ENCODE measurements at places on chromosomes 1 and 21. TPM values are rescaled to one million over a fixed set of nuclear protein-coding genes. Genes with fewer than 3 reads are reported as not detected.

Gene KLF17
- total RNA-seq, result not detected

DNA sequence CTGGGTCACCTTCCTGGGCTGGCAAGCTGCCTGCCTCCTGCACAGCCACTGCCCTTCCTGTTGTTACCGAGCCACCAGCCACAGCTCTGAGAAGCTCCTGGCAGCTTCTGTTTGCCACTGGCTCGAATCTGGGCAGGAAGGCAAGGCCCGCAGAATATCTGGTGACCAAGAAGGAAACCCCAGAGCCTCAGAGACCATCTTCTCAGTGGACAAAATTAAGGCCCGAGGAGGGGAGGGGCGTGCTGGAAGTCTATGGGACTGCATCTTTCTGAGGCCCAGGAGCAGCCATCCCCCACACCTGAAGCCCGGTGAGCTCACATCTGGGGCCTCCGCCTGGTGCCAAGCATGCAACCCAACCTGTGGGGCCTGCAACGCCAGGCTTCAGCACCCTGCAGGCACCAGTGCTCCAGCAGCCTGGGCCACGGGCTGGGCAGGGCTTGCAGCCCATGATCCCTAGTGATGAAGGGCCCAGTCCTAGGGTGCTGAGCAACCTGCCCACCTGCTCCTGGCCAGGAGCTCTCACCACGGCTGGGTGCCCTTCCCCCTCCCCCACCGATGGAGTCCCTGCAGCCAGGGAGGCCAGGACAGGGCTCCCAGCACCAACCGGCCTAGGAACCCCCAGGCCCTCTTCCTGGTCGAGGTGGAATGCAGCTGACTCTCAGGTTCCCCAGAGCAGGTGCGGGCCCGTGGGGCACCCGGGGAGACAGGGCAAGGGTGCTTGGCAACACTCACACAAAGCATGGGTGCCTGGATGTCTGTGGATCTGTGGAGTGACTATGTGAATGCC is 879 bp downstream of the CPTP start:
- no peak for DNase-seq

GRCh38 chr1:115409094-115410015 is 71.3 kb upstream of the NGF start:
- no peak for DNase-seq

DNA sequence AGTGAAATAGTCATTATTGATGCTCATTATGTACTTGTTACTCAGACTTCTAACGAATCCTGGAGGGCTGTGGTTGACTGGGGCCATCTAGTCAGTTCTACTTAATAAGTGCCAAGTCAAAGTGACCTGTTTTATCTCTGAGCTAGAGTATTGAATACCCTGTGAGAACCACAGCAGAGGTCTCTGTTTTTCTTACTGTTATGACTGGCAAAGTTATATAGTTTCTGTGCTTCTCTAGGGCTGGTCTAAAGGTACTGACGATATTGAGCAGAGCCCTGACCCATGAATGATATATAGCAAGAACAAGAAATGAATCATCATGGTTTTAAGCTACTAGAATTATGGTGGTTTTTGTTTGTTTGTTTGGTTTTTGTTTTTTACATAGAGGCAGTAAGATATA is 555.8 kb downstream of the PLA2G4A start:
- DNase-seq, result no peak

GRCh38 chr1:111164151-111164550 is 24.1 kb downstream of the CEPT1 start:
- no peak for DNase-seq

Gene CRYBG2
- total RNA-seq, result 10.3 TPM

DNA sequence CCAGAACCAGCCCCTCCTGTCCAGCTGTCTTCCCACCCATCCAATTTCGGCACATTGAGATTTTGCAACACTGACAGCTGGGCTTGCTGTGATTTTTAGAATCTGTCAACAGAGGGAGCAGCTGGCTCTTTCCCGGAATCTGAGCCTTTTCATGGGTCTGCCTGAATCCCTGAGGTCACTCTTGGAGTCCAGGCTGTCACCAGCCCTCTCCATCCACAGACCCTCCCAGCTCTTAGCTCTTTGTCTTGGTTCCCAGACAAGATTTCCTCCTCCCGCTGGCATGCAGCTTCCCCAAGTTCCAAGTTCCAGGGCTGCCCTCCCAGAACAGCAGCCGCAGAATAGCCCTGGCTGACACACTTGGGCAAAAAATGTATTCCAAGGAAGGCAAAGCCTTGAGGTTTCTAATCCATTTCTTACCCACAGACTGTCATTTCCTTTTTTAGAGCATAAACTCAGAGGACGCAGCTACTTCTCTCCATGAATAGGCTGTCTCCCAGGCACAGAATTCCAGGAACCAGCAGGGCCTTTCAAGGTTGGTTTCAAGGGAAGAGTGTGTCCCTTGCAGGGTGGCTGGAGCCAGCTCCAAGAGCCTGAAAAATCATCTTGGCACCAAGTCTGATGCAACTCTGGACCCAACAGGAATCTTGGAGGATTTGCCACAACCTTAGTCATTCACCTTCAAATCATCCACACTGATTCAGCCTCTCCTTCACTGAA is 7.1 kb upstream of the TMEM61 start:
- no peak for DNase-seq

Gene CITED4
- total RNA-seq, result 13.1 TPM

DNA sequence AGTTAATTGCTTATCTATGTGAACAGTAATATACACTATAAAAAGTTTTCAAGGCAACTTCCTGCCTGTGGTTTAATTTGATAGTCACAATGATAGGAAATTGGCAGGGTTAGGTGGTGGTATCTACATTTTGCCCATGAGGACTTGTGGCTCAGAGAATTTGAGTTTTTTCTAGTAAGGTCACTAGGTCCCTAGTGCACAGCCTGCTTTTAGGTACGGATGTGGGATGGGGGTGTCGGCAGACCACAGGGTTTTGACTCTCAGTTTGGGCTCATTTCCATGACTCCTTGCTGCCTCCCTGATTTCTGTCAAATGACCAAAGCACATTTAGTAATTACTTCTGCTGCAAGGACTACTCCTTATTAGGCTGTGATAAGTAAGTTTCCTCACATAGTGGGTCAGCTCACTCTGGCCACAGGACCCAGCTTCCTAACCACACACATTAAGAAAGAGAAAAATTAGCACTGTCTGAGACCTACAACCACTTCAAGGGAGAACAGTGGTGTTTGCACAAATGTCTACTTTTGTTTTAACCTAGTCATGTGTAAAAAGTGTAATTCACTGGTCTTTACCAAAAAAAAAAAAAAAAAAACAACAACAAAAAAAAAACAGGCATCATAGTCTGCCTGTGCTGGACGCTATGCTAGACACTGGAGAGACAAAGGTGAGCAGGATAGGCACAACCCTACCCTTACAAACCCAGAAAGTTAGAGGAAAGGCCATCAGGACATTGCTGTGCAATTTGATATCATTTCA is 43.7 kb downstream of the MRPL39 start:
- peak; percentile 64 for DNase-seq

DNA sequence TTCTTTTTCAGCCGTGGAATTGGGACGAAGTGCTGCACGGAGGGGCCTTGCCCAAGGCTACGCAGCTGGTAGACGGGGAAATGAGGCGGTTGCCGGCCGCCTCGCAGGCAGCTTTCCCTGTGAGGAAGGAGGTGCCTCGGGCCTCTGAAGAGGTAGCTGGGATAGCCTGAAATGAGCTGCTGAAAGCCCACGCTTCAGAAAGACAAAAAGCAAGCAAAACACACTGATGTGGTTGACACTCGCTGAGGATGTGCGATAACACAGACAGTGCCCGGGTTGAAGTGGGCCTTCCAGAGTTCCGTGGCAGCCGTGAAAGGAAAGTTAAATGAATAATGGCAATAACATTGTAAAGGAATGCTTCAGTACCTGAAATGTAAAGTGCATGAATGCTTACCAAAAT is 47.2 kb downstream of the S1PR1 start:
- DNase-seq, result no peak

- no peak for DNase-seq
These were observed 11.5 kb downstream of the RO60 start for GRCh38 chr1:193070942-193071341.

DNA sequence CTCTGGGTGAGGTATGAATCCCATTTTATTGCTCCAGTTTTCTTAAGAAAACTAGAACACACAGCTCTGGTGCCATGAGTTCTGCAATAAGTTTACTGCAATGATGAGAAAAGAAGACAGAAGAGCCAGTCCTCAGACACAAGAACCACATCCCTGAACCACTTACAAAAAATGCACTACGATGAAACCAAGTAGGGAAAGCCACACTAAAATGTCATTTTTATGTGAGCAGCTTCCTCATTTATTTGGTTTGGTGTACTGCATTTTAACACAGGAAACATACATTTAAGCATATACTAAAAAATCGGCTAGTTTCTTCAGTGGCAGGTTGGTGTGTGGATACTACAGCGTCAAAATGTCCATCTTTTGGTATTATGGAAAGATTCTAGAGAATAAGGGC is 95.9 kb downstream of the PTPN14 start:
- DNase-seq, result no peak

Gene RHD
- total RNA-seq, result not detected

DNA sequence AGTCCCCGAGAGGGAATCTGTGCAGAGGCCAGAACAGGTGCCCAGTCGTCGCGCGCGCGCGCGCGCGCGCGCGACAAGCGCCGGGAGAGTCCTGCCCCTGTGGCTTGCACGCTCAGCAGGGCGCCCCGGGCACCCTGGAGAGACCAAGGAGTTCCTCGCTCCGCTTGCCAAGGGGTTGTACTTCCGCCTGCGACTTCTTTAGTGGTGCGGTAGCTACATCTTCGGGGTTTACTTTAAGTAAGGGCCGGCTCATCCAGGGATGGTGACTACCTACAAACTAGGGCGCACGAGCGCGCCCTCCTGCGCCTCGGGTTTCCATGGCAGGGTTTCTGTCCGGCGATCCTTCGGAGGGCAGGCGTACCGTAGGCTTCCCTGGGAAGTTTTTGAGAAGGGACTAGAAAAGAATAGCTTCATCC is 1.4 kb downstream of the LHX4 start:
- peak; percentile 47 for DNase-seq

Gene FHL3
- total RNA-seq, result 14.7 TPM

DNA sequence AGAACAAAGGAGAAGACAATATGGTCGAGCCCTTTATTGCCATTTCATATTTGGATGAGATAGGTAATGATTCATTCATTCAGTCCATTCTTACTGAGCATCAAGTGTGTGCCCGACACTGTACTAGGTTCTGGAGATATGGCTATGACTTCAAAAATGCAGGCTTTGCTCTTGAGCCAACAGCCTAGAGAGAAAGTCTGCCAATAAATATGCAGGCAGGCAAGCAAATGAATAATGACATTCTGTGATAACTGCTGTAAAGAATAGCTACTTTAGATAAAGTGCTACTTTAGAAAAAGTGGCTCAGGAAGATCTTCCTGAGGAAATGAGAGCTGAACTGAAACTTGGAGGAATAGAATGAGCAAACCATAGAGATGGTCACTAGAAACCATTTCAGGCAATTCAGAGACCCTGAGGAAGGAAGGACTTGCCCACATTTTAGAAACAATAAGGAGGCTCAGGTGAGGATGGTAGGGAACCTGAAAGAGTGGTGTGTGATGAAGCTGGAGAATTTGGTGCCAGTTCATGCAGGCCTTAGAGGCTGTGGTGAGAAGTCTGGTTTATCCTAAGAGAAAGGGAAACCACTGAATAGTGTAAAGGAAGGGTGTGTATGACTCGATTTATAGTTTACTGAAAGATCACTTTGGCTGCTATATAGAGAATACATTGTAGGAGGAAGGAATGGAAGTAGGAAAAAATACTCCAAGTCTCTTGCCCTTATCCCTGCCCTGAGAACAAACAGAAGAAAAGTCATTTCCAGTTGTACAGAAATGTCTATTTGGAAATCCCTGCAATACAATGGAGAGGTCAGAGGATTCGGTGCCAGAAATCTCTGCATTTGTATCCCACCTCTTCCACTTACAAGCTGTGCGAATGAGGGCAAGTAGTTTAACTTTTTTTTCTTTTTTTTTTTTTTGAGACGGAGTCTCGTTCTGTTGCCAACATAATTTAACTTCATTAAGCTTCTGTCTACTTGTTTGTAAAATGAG is 167.9 kb downstream of the VPS13D start:
- DNase-seq, result no peak

Gene CFAP107
- not detected for total RNA-seq

DNA sequence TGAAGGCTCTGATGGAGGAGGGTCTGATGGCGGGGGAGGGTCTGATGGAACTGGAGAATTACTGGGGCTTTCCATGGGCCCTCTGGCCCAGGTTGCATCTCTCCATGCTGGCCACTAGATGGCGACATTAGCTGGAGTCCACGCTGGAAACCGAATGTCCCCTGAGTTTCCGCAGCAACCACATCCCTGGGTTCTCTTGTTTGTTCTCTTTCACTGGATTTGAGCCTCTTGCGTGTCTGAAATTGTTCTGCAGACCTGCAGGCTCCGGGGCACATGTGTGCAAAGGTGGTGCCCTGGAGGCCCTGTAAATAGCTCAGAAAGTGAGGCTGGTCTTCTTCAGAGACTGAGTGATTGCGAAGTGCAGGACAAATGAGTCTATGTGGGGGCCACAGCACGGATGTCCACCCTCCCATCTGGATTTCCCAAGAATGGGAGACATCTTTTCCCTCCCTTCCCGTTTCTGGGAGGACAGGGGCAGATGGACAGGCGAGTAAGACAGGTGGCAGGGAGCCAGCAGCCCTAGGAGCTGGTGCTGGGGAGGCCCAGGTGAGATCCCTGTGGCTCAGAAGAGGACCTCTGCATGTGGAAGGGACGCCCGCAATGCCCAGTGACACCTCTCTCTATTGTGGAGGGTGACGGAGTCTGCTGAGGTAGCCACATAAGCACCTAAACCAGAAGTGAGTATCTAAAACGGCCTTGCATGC is 73.2 kb upstream of the ABCG1 start:
- DNase-seq, result peak; percentile 67

DNA sequence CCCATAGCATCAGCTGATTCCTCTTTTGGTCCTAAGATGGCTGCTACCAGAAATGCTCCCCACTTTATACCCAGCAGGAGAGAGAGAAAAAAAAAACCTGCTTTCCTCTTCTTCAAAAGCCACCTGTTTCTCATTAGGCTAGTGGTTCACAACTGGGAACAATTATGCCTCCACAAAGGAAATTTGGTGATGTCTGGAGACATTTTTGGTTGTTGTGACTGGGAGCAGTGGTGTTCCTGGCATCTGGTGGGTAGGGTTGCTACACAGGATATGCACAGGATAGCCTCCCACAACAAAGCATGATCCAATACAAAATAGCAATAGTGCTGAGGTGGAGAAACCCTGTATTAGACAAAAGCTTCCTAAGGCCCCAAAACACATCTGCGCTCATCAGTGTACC is 38.5 kb upstream of the SGIP1 start:
- no peak for DNase-seq

- no peak for DNase-seq
These were observed 8.3 kb downstream of the TENT5C start for GRCh38 chr1:117613969-117614729.

Gene PATJ
- total RNA-seq, result 24.5 TPM

Gene TMEM52
- not detected for total RNA-seq

DNA sequence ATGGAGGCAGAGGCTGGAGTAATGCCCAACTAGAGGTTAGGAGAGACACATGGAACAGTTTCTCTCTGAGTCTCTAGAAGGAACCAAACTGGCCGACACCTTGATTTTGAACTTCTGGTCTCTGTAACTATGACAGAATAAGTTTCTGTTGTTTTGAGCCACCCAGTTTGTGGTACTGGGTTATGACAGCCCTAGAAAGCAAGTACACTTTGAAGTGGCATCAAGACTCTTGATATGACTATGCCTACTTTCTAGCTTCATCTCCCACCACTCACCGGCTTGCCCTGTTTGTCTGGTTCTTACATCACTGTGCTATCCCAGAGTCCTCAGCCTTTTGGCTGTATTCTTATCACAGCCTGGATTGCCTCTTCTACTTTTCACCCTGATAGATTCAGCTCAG is 230.3 kb upstream of the USP24 start:
- no peak for DNase-seq
